ENCODE measurements at places on chromosomes 1 and 21.

- DNase-seq: no peak
- H3K4me3 ChIP-seq: no peak overlapping the region
- H3K4me1 ChIP-seq: no peaks in the 10 kb centered on the region
- H3K27ac ChIP-seq: no peak overlapping the region
- H3K27me3 ChIP-seq: peaks cover 7% of the 10 kb centered on the region
Measured at GRCh38 chr1:56625819-56626440, 19.2 kb upstream of the PRKAA2 start.

GRCh38 chr1:143735764-143736461 lies 235.9 kb downstream of the FAM72C start:
- no peak overlapping the region for H3K27ac ChIP-seq
- no peaks in the 10 kb centered on the region for H3K36me3 ChIP-seq
- H3K4me3 ChIP-seq: no peak overlapping the region
- peak; percentile 4 for DNase-seq
- H3K4me1 ChIP-seq: no peaks in the 10 kb centered on the region

DNA sequence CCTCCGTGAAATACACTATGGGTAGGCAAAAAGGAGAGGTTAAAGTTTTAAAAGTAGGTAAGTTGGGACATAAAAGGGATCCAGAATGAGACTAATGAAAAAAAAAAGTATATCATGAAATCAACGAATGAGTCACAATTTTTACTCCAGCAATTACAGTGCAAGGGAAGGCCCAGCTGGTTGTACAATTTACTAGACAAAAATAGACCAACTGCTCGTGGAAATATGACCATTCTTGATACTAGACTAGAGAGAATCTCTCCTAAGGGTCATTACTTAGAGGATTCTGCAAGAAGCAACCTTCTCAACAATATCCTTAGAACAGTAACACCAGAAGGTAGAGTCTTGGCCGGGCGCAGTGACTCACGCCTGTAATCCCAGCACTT lies 55.1 kb upstream of the EFHD2 start:
- H3K27me3 ChIP-seq: peaks cover 2% of the 10 kb centered on the region
- H3K27ac ChIP-seq: no peak overlapping the region
- H3K4me3 ChIP-seq: no peak overlapping the region
- H3K4me1 ChIP-seq: peaks cover 32% of the 10 kb centered on the region
- H3K36me3 ChIP-seq: no peaks in the 10 kb centered on the region
- no peak for DNase-seq

GRCh38 chr1:19309123-19309813 lies 2.7 kb downstream of the AKR7A2 start:
- H3K27me3 ChIP-seq: no peaks in the 10 kb centered on the region
- peaks cover 17% of the 10 kb centered on the region for H3K4me1 ChIP-seq
- peaks cover 18% of the 10 kb centered on the region for H3K36me3 ChIP-seq

- no peak overlapping the region for H3K27ac ChIP-seq
- H3K4me1 ChIP-seq: no peaks in the 10 kb centered on the region
- H3K36me3 ChIP-seq: no peaks in the 10 kb centered on the region
- DNase-seq: no peak
- no peak overlapping the region for H3K4me3 ChIP-seq
Measured at GRCh38 chr1:87388411-87388810, 59.7 kb downstream of the LMO4 start.

Measured in activated CD8-positive, alpha-beta T cell treated with anti-CD3 and anti-CD28 coated beads for 36 hours (primary cell).